Naive thymus-derived CD8-positive, alpha-beta T cell (primary cell): ENCODE measurements at places on chromosomes 12 and 14. TPM values are rescaled to one million over a fixed set of nuclear protein-coding genes. Genes with fewer than 3 reads are reported as not detected.

Gene ZBTB42
- 1.6 TPM for polyA plus RNA-seq

Gene A2M
- not detected for polyA plus RNA-seq

Gene DCAF11
- 71.9 TPM for polyA plus RNA-seq

Gene RIN3
- polyA plus RNA-seq = 45.8 TPM

Gene HOTAIR
- polyA plus RNA-seq = not detected

Gene NPAS3
- not detected for polyA plus RNA-seq

Gene KRT2
- 3.4 TPM for polyA plus RNA-seq

Gene KCNA5
- polyA plus RNA-seq = not detected

Gene CCNB1IP1
- polyA plus RNA-seq = 15.7 TPM
